ENCODE measurements at places on chromosomes 2 and 18.

GRCh38 chr2:110120171-110121051, 4.8 kb upstream of the MALL start:
- DNase-seq, result no peak

DNA sequence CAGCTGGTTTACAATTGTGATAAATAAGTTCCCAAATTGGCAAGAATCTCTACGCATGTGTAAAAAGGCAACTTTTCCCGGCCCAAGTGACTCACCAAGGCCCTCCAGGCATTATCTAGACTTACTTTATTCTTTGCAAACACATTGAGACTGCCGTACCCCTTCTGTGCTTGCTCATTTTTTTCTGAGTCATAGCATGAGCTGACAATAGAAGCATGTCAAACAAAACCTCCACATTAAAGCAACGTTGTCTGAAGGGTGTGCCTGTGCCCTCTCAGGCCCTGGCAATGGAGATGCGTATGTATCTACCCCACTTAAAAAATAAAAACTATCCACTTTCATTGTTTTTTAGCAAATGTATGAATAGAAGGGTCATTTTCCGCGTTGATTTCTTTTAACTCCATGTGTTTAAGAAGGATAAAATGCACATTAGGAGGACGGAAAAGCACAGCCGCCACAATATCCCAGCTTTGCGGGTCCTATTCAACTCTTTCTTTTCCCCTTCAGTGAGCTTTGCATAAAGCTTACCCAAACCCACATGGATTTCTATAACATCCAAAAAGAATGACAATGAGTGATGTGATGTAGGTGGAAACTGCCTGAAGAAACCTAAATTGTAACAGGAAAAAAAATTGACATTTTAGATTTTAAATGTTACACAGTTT, 298.2 kb downstream of the CDCA7 start:
- DNase-seq, result peak; percentile 72

- no peak for DNase-seq
These were observed 17.9 kb upstream of the NPAS2 start for GRCh38 chr2:100802066-100802465.

GRCh38 chr18:9898792-9899549, 13.2 kb downstream of the TXNDC2 start:
- DNase-seq, result no peak

DNA sequence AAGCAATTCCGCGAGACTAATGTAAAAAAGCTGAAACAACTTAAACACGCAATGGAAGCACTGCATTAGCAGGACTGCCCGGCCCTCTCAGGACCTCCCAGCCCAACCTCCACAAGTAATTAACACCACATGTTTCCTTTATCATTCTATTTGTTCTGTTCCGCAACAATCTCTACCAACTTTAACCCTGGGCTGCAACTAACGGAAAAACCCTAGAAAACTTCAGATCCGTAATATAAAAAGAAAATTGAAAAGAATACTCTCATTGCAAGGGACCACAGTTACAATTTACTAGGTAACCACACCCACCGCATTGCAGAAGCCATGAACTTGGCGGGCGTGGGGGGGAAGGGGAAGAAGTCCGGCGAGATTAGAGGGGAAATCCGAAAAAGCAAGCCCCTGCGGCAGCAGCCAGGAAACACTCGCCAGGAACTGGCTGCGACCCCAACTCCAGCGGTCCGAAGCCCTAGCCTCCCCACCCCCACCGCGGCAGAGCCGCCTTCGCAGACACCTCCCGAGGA, 1.2 kb downstream of the EPB41L3 start:
- DNase-seq, result no peak

DNA sequence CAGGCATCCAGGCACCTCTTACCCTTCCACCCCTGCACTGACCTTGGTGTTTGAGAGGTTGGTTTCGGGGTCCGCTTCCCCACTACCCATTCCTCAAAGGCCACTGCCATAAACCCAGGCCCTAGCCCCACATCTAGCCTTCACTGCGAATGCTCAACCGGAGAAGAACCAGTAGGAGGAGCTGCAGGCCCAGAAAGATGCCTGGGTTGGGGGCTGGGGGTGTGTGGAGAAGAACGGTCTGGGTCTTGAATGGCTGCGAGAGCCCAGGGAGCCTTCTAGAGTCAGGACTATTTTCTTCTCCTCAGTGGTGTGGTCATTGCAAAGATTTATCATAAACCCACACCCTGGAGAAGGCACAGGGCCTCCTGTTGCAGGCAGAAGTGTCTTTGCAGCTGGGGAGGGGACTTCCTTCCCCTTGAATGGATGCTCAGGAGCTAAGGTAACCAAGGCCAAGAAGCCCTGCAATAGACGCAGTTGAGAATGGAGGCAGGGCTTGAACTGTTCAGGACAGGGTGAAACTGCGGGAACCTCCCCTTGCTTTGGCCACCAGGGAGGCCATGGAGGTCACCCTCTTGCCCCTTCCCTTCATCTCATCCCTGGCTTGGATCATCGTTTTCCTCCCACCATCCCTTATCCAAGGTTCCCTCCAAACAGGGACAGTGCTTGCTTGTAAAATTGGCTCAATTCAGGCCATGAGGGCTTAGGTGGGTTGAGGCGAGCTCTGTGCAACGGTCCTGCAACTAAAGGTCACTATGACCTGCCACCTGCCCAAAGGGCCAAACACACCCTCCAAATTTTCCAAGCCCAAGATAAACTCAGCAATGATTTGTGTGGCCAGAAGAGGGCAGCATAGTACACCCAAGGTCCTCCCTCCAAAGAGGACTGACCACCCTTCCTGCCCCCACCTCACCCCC, 20.9 kb downstream of the THNSL2 start:
- DNase-seq, result peak; percentile 56

DNA sequence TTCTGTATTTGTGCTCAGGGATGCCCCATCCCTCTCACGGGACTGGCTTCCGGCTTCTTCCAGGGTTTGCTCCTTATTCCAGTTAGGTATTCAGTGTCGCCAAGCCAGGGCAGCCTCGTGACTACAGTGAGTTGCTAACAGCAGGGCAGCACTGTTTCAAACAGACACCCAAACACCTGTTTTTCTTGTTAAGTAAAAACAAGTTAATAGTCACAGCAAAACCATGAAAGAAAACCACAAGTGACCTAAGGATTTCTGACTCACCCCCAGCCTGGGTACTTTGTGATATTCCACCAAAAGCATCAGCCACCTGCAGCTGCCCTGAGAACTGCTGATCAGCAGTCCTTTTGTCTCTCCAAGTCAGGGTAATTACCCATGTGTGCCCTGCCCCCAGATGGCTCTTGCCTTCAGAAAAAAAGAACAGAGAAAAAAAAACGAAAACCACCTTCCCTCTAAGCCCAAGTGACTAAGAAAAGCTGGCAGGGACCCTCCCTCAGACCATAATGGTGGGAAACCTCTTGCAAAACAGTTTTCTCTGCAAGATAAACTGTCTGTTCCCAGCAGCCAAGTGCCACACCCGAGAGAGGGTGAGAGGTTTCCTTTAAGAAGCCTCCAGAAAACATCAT, 178.2 kb downstream of the ANAPC1 start:
- DNase-seq, result peak; percentile 55

GRCh38 chr2:96522304-96523203, 14.0 kb upstream of the ARID5A start:
- no peak for DNase-seq

GRCh38 chr2:185456517-185456916, 282.1 kb upstream of the FSIP2 start:
- no peak for DNase-seq

GRCh38 chr2:84855731-84856130, 25.2 kb downstream of the TRABD2A start:
- DNase-seq, result no peak

DNA sequence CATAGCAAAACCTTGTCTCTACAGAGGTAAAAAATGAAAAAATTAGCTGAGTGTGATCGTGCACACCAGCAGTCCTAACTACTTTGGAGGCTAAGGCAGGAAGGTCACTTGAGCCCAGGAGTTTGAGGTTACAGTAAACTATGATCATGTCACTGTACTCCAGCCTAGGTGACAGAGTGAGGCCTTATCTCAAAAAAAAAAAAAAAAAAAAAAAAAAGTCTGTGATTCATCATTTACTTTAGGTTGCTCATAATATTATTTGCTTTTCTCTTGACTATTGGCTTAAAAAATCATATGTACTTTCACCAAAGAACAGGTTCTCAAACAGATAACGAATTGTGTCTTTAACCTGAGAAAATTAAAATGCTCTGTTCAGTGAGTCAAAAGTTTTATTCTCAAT, 129.1 kb downstream of the MYO3B start:
- DNase-seq, result no peak

- DNase-seq, result no peak
These were observed 129.5 kb upstream of the TRIB2 start for GRCh38 chr2:12587228-12587627.

DNA sequence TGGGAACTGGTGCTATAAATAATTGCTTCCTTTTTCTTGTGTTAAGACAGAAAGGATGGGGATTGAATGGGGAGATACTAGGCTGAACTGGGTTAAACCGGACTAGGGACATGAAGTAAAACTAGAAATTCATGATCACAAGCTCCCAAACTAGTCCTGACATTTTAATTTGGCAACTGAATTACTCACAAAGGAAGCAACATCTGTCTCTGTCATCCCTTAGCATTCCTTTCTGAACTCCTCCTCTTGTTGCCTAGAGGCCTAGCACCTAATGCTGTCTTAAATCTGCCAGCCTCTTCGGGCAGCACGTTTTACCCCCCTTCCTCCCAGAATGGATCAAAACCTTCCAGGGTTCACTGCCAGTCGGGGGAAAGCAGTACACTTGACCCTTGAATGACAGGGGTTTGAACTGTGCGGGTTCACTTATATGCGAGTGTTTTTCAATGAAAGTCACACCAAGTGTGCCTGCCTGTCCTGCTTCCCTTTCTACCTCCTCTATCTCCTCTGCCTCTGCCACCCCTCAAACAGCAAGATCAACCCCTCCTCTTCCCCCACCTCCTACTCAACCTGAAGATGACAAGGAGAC, 8.2 kb downstream of the KCTD1 start:
- DNase-seq, result peak; percentile 41

GRCh38 chr2:219387306-219388120, at the start of gene DNPEP:
TSS of gene DNPEP (minus strand) at chr2:219387912. CDS start at chr2:219387794, 118 bp downstream.
- DNase-seq, result peak; percentile 80

- no peak for DNase-seq
These were observed 66.9 kb downstream of the CDH20 start for GRCh38 chr18:61400016-61400635.

DNA sequence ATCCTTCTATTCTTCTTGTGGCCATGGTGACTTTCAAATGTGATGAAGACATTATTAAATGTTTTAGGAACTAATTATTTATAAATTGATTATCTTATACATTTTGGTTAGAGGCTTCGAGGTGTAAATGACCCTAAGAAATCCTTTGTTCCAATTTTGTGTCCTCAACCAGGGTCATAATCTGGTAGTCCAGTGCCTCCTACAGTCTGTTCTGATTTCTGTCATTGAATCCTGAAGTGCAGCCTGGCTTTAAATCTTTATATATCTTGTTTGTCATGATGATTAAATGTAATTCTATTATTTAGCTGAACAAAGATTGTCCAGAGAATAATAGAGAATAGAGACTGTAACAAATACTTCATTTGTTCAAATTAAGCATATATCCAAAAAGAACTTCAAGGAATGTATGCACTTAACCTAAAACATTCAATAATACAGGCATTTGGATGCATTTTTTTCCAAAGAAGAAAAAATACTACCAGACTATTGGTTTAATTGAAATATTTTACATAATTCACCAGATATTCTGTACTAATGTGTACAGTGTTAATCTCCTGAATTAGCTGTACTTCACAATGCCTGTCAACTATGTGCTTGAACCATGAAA, 89.8 kb downstream of the PRPF40A start:
- DNase-seq, result peak; percentile 32

GRCh38 chr18:57918601-57919000, 115.5 kb upstream of the ATP8B1 start:
- DNase-seq, result no peak

GRCh38 chr2:71071681-71072398, 3.4 kb downstream of the NAGK start:
- no peak for DNase-seq

DNA sequence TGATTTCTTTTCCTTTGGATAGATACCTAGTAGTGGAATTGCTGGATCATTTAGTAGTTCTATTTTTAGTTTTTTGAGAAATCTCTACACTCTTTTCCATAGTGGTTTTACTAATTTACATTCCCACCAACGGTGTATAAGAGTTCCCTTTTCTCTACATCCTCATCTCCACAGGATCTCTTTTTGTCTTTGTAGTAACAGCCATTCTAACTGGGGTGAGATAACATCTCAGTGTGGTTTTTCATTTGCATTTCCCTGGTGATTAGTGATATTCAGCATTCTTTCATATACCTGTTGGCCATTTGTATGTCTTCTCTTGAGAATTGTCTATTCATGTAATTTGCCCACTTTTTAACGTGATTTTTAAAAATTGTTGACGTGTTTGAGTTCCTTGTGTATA, 13.8 kb downstream of the RFTN2 start:
- no peak for DNase-seq

DNA sequence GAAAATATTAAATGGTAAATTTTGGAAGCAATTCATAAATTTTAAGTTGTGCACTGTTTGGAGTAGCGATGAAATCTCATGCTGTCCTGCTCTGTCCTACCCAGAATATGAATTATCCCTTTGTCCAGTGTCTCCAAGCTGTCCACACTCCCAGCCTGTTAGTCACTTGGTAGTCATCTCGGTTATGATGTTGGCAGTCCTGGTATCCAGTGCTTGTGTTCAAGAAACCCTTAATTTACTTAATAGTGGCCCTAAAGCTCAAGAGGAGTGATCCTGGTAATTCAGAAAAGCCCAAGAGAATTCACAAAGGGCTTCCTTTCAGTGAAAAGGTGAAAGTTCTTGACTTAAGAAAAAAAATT, 71.8 kb upstream of the STAM2 start:
- peak; percentile 28 for DNase-seq

DNA sequence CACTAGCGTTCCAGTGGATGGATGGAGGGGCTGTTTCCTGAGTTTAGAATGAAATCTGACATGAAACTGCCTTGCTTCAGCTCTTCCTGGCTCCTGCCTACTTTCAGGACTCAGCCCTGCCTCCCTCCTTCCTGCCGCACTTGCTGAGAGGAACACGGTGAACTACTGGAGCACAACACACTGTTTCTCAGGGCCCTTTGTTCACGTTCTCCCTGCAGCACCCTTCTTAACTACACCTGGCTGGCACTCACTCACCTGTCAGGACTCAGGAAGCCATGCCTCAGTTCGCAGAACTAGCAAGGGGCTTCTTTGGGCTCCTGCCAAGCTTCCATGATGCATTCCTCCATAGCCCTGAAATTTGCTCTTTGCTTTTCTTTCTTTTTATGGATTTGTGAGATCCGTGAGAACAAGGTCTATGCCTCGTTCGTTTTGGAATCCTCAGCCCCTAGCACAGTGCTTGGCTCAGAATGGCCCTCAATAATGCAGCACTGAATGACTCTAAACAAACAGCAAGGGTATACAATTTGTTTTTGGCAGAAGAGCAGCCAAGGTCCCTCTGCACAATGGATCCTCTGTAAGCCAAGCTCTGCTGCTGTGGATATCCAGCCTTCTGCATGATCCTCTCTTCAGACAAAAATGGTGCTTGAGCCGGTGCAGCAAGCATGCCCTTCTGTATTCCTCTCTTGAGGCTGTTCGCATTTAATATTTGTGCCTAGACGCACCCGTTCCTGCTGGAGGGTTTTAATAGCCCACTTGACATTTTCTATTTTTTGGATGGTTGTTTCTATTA, 357.0 kb downstream of the TSN start:
- DNase-seq, result no peak

All from AG08396 (cell line).